ENCODE measurements at places on chromosomes 13 and 19.

DNA sequence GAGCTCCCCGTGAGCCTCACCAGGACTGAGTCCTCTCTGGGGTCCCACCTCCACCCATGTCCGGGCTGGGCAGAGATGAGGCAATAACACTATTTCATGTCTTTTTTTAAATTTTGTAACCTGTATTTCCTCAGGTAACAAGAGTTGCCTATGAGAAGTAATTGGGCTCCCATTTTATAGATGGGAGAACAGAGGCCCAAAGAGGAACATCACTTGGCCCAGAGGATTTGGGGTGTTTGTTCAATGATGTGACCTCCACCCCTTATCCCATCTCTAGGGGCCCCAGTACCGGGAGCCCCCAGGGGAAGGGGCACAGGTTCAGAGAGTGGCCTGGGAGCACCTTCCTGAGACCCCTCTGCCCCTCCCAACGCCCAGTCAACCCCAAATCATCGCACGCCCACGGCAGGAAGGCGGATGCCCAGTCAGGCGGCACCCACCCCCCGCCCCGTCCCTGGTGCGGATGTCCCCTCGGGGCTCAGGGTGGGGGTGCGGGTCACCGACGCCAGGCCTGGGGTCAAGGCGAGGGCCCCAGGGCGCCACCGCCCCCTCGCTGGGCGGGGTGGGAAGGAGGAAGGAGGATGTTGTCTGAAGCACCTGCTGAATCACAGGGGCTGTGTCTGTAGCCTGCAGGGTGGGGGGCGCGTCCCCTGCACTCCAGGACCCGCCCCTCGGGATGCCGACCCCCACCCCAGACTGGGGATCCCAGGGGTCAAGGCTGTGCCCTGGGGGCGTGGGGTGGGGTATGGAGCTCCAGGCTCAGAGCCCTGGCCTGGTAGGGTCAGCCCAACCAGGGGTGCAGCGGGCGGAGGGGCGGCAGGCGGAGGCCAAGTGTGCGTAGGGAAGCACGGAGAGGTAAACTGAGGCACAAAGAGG, 9.0 kb upstream of the CIRBP start:
- DNase-seq, result peak; percentile 49

- no peak for DNase-seq
Measured at GRCh38 chr13:27370305-27370872, 54.0 kb upstream of the GTF3A start.

DNA sequence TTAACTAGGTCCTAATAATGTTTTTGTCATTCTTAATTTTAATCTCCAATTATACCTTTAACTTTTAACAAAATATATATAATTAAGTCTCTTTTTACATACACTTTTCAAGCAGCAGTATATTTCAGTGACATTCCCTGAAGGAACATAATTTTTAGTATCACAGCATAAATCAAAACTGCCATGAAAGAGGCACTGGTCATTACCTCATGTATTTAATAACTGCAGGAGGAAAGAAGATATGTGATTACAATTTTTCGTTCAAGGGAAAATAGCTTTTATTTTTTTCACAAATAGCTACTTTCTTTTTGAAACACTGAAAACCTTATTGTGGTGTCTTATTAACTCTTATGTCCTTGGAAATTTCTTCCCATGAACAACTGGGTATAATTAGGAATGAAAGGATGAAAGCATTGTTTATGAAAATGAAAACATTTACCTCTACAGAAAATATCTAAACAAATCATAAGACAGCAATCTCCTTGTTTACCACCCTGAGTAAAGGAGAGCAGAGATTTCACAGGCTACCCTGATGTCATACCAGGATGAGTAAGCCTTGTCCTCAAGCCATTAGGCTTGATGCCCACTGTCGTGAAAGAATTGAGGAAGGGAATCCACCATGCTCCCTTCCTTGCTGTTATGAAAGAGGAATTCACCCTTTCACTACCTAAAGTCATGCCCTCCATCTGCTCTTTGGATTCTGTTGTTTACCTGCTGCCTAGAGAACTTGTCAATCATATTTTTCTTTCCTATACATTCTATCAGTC, 877.2 kb upstream of the PCDH20 start:
- DNase-seq, result no peak

DNA sequence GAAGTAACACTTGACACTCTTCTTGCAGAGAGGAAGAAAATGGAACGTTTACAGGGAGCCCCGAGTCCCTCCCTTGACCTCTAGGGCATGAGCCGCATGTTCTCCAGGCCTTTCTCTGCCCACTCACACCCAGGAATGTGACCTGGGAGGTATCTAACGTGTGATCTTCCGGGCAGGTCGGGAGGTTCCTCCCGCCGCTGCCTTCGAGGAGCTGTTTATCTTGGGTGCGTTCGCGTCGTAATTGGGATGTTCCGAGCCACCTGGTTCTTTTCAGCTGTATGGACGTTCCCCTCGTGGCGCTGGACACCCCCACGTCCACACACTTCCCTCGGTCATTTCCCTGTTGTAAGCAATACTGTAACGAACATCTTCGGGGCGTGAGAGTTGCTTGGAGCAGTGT, 13.6 kb downstream of the ARID3A start:
- no peak for DNase-seq

DNA sequence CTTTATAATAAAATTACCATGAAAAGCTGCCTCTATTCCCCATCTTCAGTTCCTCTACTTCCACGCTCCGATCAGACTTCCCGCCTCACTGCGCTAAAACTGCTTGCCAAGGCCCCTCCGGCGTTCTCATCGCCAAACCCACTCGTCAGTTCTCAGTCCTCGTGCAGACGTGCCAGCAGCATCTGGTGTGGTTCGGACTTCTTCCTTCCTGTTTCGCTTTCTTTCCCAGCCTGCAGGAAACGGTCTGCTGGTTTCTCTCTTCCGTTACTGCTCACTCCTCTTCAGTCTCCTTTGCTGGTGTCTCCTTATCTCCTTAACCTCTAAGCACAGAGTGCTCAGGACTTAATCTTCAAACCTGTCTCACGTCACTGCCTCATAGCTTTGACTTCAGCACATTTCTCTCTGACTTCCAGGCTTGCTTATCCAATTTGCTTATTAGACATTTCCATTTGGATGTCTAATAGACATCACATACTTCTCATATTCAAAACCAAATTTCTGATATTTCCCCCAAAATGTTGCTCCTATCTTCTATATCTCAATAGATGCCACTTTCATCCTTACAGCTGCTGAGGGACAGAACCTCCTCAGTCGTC, 40.3 kb downstream of the RCBTB2 start:
- no peak for DNase-seq

DNA sequence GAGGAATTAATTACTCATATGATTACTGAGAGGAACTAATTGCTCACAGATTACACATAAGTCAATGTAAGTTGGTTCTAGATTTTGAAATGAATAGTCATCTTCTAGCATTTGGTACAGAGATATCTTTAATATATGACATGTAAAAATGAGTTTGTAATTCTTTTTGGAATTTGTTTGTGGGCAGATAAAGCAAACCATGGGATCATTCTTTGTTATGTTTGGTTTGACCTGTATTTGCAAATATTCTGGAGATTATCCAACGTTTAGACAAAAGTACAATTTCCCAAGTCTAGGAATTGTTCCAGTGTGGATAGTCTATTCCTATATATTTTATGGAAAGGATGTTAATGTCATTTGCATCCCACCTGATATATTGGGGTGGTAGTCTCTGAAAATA, 309.6 kb upstream of the EDNRB start:
- DNase-seq, result no peak

DNA sequence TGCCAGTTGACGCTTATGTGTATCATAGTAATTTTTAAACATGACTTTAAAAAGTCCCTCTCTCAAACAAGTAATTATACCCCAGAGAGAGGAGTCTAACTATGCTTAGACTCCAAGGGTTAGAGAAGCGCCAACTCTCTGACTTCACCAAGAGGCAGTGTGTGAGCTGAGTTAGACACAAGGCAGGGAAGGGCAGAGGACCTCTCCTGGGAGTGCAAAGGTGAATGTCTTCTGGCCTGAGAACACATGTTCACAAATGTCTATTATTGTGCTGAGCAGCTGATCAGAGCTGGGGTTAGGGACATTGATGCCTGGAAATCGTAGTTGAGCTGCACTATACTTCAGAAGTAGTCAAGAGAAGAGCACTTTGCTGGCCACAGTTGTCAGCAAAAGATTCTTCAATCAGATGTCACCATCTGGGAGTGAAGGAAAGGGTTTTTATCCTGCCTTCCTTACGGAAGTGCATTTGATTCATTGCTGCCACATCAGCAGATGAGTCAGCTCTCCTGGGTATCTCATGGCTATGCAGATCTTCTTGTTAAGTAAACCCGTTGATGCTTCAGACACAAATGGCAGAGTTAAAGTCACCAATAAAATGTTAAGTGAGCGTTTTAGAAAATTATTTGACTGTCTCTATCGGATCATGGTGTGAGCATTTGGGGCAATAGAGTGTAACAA, 283.2 kb upstream of the ARGLU1 start:
- no peak for DNase-seq

DNA sequence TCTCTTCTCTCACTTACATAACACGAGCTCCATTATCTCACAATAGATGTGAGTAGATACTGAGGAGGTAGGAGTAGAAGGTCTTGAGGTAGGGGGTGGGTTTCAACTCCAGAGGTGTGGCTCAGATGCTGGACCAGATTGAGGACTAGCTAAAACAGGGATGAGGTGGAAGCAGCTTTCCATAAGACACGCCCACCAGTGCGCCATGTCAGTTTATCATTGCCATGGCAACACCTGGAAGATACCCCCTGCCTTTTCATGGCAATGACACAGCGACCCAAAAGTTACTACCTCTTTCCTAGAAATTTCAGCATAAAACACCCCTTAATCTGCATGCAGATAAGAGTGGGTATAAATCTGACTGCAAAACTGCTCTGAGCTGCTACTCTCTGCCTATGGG, 44.1 kb downstream of the KCTD15 start:
- DNase-seq, result no peak

GRCh38 chr13:31175847-31176532, 14.3 kb upstream of the HSPH1 start:
- DNase-seq, result no peak

DNA sequence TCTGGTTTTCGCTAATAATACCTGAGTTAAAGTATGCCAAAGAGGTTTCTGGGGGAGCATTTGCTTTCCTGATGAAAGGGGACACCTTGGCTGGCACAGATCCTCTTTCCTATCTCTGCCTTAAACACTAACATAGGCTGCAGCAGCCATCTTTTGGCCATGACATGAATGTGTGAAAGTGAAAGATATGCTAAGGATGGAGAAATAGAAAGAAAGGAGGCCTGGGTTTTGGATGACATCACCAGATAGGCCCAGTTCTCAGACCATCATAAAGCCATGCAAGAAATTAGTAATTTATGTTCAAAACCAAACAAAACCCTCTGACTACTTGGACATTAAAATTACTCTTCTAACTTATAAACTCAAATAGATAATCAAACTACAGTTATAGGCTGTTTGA, 279.7 kb downstream of the COG6 start:
- no peak for DNase-seq

- DNase-seq, result no peak
Measured at GRCh38 chr13:112777637-112778406, 88.0 kb downstream of the ATP11A start.

DNA sequence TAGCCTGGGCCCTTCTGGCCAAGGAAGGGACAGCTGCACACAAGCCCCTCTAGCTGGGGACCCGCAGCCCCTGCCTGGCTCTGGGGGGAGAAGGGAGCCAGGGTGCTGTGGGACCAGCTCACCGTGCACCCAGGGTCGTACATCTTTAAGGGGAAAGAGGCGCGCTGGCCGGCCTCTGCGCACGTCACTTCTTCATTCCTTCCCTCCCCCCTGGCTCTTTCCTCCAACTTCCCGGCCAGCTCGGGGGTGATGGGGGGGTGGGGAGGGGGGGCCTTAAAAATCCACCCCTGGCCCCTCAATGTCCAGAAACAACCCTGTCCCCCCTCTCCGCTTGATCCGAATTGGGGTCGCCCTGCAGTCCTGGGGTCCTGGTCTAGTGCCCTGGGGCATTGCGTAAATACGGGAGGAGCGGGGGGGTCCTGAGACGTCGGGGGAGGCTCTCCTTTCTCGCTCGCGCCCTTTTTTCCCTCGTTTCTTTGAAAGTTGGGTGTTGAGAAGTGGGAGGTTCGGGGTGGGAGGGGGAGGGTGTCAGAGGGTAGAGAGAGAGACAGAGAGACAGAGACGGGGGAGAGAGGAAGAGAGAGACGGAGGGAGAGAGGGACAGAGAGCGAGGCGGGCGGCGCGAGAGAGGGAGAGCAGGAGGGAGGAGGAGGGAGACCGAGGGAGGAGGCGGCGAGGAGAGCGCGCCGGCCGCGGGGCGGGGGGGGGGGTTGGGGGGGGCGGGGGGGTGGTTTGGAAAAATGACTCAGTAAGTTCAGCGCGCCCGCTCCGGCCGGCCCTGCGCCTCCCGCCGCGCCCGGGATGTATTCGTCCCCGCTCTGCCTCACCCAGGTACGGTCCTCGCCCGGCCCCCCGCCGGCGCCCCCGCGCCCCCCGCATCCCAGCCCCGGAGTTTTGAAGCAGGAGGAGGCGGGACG, at the start of gene NFIC:
Gene NFIC, plus strand, starts transcription at position 748 of the 917 bp plus-strand sequence. Its CDS starts 54 bp downstream, at position 802.
- no peak for DNase-seq

- no peak for DNase-seq
Measured at GRCh38 chr13:59279028-59279427, 884.7 kb downstream of the DIAPH3 start.

Data from activated CD8-positive, alpha-beta memory T cell treated with anti-CD3 and anti-CD28 coated beads for 48 hours (primary cell).